ENCODE measurements at places on chromosomes 2 and 18. TPM values are rescaled to one million over a fixed set of nuclear protein-coding genes. Genes with fewer than 3 reads are reported as not detected.

Gene TANC1
- 21.1 TPM for total RNA-seq

Gene NTSR2
- total RNA-seq: not detected

Gene TMEM169
- total RNA-seq: 1.1 TPM

Gene GCG
- total RNA-seq: not detected

Gene SLC8A1
- total RNA-seq: 0.21 TPM

Gene KYNU
- 4.3 TPM for total RNA-seq

Gene CTAGE1
- not detected for total RNA-seq

Gene NPPC
- total RNA-seq: not detected

Gene EPG5
- 10.6 TPM for total RNA-seq

Gene TRPM8
- total RNA-seq: not detected

Gene CRYGC
- total RNA-seq: not detected

Gene ACAA2
- 207 TPM for total RNA-seq

Gene NEB
- total RNA-seq: 17.6 TPM

Gene SLC14A1
- total RNA-seq: not detected

Gene AGXT
- total RNA-seq: 0.39 TPM

Gene PLCL1
- total RNA-seq: 1.6 TPM

Gene SESTD1
- 44.7 TPM for total RNA-seq

Gene PRKAG3
- total RNA-seq: not detected

Gene DSG3
- not detected for total RNA-seq

Gene IL36G
- not detected for total RNA-seq

Gene LIPG
- total RNA-seq: 87.5 TPM

Gene EPC2
- 27.7 TPM for total RNA-seq

Gene SCN9A
- 14.3 TPM for total RNA-seq

Gene LRRC30
- total RNA-seq: not detected

Gene CACNB4
- 1.00 TPM for total RNA-seq

Gene IL18R1
- not detected for total RNA-seq

Gene ATP6V1C2
- total RNA-seq: 4.8 TPM

Gene TRMT61B
- total RNA-seq: 20.0 TPM
